Upper lobe of right lung (tissue), 1 donor: ENCODE measurements at places on chromosomes 7 and 10. TPM values are rescaled to one million over a fixed set of nuclear protein-coding genes. Genes with fewer than 3 reads are reported as not detected.
A peak's percentile ranks its signal among the peaks of the same experiment; 100 is the strongest.

Gene MEOX2
- total RNA-seq = 21.9 TPM

Gene SLC26A5
- total RNA-seq = 1.9 TPM

Gene MRPL43
- 60.5 TPM for total RNA-seq

- H3K27ac ChIP-seq = peak overlapping the region; percentile 95
- DNase-seq = peak; percentile 87
Observed at GRCh38 chr7:2863461-2864066, 19.5 kb upstream of the GNA12 start.

- H3K4me1 ChIP-seq = peaks cover 16% of the 10 kb centered on the region
- no peaks in the 10 kb centered on the region for H3K27me3 ChIP-seq
- H3K4me3 ChIP-seq = no peak overlapping the region
- H3K36me3 ChIP-seq = no peaks in the 10 kb centered on the region
- no peak overlapping the region for H3K27ac ChIP-seq
- peak; percentile 62 for DNase-seq
Observed at GRCh38 chr10:46520381-46520780, 36.1 kb downstream of the GPRIN2 start.

DNA sequence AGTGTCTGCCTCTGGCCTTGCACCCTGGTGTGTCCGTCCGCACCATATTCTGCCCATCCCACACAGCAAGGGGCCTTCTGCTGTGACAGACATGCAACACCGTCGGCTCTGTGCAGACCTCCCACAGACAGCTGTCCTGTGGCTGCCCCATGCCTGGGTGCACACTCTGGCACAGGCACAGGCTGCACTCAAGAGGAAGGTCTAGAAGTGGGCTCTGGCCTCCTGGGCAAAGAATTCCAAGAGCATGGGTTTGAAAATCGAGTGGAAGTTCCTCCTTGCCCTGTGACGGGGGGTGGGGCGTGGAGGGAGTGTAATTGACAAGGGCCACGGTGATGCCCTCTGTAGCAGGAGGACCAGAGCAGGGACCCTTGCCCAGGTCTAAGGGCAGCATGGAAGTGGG, 4.3 kb upstream of the LOXL4 start:
- no peak for DNase-seq
- peaks cover 19% of the 10 kb centered on the region for H3K4me1 ChIP-seq
- H3K27me3 ChIP-seq = no peaks in the 10 kb centered on the region

Gene ATAD1
- 45.9 TPM for total RNA-seq

Gene TDRD1
- total RNA-seq = 0.14 TPM
